Substantia nigra (tissue), 51 donors: ENCODE measurements at places on chromosomes 2 and 18.

DNA sequence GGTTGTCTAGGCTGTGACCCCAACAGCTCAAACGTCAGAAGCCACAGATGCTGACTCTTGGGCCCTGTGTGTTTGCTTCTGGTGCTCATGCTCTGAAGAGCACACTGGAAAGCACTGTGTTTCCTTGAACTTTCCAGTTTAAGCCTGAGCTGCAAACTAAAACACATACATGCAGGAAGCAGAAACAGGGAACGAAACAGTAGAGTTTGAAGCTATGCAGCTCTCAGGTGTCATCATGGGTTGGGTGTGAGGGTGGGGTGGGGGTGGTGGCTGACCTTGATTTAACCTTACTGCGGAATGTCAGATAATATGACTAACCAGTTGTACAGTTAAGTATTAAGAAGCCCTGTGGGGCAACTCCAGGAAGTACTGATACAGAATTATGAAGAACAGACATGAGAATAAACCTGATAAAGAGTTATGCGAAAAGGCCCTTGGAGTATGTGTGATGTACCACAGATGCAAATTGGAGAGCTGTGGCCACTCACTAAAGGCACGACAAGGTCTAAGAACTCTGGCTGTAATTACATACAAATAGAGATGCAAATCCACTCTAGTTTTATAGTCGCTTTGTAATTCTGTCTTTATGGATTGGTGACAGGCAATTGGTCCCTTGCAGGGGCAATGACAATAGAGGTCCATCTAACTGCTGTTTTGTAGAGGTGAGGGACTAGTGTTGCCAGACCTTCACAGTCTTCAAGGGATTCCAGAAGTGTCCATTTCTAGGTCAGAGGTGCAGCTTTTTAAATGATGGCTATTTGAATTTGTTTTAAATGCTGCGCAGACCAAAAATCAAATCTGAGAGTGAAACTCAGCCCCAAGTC lies 273.1 kb downstream of the NAPG start:
- DNase-seq = no peak

DNA sequence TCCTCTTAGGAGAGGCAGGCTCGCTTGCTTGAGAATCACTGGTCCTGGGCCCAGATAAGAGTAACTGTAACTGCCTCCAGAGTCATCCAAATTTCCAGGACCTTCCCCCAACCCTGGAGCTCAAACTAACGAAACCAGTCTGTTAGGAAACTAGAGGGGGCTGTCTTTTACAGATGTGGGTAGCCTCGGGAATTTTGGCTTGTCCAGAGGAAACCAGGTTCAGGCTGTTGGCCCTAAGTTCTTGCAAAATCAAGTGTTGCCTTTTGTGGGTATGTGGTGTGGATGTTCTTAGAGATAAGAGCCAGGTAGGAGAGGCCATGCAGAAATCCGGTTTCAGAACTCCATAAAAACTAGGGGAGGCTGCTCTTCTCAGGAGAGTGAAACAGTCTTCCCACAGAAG lies 125.0 kb upstream of the DLX2 start:
- no peak for DNase-seq

GRCh38 chr2:237525559-237526157 lies 38.6 kb downstream of the MLPH start:
- DNase-seq = no peak

DNA sequence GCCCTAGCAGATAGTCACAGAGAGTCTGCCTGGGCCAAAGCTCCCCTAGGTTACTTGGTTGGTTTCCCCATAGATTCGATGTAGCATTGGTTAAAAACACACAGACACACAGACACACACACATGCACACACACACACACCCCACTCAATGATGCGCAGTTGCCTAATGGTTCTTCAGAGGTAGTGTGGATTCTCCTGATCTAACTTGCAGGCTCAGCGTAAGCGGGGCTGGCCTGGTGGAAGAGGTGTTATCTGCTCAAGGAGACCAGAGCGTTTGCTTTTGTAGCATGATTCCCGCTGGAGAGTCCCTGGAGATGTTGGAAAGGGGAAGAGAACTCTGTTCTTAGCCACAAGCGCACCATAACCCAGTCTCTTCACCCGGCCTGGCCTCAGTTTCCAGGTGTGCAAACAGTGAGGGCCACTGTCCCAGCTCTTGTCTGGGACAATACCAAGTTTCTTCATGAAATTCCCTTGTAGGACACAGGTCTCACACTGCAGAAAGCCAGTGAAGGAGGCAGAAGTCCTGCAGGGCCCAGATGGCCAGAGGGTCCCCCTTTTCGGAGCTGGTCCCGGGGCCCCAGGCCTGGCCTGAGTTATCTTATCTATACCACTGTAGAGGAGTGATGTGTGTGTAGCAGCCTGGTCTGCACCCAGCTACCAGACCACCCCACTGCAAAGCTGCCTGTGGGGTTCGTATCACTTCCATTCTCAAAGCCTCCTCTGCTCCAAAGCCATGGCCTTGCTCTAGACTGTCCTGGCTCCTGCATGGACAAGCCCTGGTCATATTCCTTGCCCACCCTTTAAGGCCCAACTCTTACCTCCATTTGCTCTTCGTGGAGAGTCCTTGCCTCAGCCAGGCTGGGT lies 3.7 kb downstream of the ACKR3 start:
- no peak for DNase-seq

GRCh38 chr18:11521853-11522252 lies 87.5 kb upstream of the SLC35G4 start:
- DNase-seq = no peak
